ENCODE measurements at places on chromosomes 4 and X.
A peak's percentile ranks its signal among the peaks of the same experiment; 100 is the strongest.

GRCh38 chr4:1599491-1600210 is 84.5 kb downstream of the FAM53A start:
- DNase-seq = no peak

GRCh38 chr4:139286186-139286698 is 6.2 kb upstream of the MGARP start:
- no peak for DNase-seq

- no peak for DNase-seq
Measured at GRCh38 chr4:103478734-103479133, 241.1 kb downstream of the TACR3 start.

- DNase-seq = no peak
Measured at GRCh38 chr4:137749466-137749865, 217.2 kb upstream of the PCDH18 start.

DNA sequence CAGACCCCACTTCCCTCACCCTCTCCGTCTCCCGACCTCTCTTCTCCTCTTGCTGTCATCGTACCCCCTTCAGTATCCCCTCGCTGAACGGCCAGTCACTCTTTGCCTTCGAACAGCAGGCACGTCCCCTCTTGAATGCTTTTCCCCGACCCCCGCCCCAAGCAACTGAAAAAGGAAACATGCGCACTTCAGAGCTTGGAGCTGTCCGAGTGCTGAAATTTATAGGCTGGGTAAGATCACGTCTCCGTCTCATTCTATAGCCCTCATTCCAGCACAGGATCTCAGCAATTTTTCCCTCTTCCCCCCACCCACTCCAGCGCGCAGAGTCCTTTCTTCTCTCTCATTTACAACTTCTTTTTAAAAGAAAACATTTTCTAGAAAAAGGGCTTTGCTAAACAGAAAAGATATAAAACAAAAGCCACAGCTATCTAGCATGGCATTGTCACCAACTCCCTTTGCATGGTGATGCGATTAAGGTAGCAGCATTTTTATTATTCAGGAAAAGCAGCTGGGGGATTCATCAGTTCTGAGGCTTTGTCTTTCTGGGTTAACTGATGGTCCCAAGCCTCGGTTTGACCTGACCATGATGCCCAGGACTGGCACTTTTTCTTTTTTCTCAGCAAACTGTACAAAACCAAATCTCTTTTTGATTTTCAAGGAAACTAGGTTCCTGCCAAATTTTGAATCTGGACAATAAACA is at the start of gene GLRA2:
Gene GLRA2, plus strand, starts transcription at position 247 of the 700 bp plus-strand sequence. CDS start 522 bp downstream, outside the sequence.
- DNase-seq = no peak

- no peak for DNase-seq
Measured at GRCh38 chrX:154595559-154596249, 10.8 kb downstream of the CTAG1A start.

DNA sequence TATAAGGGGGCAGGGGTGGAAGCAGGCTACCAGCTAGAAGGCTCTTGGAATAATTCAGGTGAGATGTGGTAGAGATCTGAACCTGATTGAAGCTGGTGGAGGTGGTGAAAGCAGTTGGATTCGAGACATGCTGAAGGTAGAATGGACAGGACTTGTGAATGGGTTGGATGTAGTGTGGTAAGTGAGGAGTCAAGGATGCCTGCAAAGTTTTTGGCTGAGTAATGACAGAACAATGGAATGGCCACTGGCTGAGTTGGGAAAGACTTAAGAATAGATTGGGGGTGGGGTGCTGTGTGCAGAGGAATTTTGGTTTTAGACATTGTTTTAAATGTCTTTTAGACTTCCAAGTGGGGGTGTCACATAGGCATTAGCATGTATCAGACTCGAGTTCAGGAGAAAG is 33.5 kb downstream of the HPF1 start:
- DNase-seq = no peak

DNA sequence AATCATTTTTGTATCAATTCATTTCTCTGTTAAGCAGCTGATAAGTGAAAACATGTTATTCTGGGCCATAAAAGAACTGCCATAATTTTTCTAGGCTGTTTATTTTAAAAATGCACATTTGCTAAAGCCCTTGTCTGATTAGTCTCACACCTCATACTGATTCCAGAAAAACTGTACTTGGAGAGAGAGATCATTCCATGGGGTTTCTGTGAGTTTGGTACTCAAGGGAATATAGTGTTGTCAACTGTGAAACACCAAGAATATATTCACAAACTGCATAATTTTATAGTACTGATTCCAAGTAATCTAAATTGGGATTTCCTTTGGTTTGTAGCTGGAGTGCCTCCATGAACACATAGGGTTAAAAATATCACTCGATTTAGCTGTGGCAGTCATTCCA is 547.6 kb downstream of the RPA4 start:
- no peak for DNase-seq

GRCh38 chr4:168831585-168831918 is 178.5 kb downstream of the CBR4 start:
- no peak for DNase-seq

DNA sequence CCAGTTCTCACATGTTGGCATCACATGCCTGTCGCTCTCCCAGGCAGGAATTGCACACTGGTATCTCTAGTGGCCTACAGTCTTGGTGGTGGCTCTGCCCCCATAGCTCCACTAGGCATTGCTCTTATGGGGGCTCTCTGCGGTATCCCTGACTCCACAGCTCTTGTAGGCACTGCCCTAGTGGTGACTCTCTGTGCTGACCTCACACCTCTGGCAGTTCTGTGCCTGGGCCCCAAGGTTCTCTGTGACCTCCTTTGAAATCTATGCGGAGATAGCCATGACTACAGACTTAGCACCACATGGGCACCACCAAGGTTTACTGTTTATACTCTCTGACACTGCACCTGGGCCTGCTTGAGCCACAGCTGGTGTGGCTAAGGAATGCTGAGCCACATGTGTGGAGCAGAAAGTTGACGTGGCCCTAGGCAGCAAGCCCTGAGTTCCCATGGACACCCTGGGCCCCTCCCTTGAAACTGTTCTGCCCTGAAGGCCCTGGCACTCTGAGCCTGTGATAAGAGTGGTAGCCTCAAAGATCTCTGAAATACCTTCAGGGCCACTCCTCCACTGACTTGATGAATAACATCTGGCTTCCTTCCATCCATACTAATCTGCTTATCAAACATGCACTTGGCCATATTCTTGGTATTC is 8.0 kb downstream of the SLC9B1 start:
- no peak for DNase-seq

GRCh38 chr4:103397541-103397940 is 199.4 kb upstream of the CENPE start:
- DNase-seq = no peak

- DNase-seq = no peak
Measured at GRCh38 chr4:107922486-107923473, 8.6 kb upstream of the CYP2U1 start.

- no peak for DNase-seq
Measured at GRCh38 chr4:122000849-122001248, 49.0 kb upstream of the TRPC3 start.

- no peak for DNase-seq
Measured at GRCh38 chr4:121851354-121851753, 18.9 kb downstream of the BBS7 start.

DNA sequence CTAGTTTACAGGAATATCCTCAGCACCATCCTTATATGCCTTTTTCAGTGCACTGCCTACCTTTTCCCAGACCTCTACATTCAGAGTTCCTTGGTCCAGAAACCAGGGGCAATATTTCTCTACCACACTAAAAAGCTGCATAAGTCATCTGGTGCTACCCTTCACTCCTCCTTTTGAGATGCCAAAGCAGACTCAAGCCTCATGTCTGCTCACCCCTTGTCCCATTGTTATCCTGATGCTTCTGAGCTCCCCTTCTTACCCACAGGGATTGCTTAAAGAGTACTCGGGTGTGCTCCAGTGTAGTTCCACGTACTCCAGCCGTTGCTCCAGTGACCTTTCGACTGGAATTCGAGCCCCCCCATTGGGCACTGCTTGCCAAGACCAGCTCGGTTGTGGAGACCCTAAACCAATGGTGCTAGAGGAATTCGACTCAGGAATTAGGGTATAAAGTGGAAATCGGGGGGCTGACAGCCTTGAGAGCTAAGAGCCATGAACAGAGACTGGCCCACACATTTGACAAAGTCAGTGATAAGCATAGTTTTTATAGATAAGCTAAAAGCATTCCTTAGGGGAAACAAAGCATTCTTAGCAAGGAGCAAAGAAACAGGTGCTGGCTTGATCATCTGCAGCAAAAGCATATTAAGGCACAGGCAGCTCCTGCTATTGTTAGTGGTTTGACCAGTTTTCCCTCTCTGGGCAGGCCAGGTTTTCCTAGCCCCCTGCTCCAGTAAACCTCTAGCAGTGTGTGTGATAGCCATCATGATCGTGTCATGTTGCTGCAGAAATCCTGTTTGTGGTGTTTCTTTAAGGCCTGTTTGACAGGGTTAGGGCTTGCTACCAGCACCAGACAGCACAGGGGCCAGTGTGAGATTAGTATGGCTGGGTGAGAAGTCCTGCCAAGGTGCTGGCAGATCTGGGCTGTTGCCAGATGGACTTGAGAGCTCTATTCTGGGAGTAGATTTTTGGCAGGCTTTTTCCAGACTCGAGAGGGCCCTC is 57.5 kb upstream of the WDR1 start:
- DNase-seq = no peak

DNA sequence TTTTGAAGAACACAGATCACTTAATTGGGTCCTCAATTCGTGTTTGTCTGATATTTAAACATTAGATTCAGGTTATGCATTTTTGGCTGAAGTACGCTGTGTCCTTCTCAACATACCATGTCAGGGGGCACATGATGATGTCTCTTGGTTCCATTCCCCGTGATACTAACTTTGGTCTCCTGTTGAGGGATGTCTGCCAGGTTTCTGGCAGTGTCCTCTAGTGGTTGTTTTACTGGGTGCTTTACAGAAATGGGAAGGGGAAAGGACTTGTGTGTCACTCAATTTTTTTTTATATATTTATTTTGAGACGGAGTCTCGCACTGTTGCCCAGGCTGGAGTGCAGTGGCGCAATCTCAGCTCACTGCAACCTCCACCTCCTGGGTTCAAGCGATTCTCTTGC is 58.2 kb downstream of the WWC2 start:
- DNase-seq = no peak

DNA sequence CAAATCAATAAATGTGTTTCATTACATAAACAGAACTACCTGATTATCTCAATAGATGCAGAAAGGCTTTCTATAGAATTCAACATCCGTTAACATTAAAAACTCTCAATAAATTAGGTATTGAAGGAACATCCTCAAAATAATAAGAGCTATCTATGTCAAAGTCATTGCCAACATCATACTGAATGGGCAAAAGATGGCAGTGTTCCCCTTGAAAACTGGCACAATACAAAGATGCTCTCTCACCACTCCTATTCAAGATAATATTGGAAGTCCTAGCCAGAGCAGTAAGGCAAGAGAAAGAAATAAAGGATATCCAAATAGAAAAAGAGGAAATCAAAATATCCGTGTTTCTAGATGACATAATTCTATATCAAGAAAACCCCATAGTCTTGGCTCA is 466.4 kb downstream of the MAGEE1 start:
- no peak for DNase-seq

DNA sequence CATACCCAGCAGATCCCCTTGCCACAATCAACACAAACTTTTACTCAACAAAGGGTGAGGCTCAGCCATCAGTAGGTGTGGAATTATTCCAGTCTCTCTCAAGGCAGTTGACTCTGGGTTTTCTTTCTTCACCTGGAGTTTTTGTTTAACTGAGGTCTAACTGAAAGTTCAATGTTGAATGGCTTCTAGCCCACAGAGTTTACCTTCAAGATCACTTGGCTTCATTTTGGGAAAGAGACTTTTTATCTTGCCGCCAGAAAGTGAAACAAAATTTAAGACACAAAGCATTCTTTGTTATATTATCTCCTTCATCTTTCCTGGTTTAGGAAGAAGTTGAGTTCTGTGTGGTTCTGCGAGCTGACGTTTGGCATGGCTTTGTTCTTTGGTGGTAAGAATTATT is 83.8 kb upstream of the RASGEF1B start:
- no peak for DNase-seq

DNA sequence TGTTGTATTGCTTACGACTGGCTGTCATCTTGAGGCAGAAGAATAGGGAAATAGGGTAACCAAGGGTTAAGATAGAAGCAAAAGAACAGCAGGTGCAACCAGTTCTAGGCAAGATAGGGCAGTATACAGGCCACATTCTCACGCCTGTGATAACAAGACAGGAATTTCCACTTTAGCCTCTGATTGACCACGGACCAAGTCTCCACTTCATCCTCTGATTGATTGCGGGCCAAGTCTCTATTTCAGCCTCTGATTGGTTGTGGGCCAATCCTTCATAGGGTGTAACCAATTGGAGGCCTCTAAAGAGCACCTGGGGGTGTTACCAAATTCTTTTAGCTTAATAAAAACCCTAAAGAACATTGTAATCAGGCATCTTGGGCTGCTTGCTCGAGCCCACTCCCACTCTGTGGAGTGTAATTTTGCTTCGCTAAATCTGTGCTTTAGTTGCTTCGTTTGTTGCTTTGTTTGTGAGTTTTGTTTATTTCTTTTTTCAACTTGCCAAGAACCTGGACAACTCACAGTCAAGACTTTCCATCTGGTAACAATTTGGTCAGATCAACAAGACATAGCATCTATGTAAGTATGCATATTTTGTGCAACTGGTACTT is 8.7 kb upstream of the TBC1D9 start:
- DNase-seq = no peak

DNA sequence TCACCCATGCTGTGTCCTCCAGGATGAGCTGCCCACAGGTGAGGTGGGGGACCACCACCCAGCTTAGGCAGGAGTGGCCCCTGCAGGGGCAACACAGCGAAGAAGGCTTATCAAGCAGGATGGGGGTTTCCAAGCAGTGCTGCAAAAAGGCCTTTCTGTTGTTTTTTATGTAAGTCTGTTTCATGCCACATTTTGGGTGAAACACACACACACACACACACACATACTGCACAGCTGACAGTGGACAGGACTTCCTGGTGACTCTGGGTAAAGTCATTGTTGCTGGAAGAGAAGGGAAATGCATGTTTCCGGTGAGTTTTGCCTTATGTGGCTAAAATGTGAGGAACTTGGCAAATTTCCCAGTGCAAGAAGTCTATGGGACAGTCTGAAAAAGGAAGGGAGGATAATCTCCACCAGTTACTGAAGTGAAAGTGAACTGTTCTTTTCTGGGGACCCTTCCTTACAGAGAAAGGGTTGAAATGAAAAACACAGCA is 119.2 kb downstream of the IRF2 start:
- DNase-seq = peak; percentile 81

GRCh38 chrX:54452920-54453319 is 12.7 kb downstream of the TSR2 start:
- peak; percentile 4 for DNase-seq

DNA sequence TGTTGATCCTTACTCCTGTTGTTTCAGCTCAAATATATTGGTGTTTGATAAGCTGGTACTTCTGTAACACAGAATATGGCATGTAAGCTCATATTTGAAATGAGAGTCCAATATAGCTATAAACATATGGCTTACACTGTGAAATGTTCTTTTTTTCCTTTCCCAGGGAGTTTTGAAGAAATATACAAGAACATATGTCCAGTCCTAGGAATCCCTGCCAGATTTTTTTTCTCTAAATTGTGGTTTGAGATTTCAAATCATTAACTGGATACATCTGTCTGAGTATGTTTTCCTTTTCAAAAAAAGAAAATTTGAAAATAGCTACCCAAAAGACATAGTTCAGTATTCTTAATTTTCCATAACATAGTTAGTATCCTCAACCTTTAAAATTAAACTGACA is 60.2 kb downstream of the HMGB2 start:
- DNase-seq = no peak
